ENCODE measurements at places on chromosomes 3 and 15.

- no peak for DNase-seq
Observed at GRCh38 chr3:114896978-114897377, 250.1 kb downstream of the ZBTB20 start.

DNA sequence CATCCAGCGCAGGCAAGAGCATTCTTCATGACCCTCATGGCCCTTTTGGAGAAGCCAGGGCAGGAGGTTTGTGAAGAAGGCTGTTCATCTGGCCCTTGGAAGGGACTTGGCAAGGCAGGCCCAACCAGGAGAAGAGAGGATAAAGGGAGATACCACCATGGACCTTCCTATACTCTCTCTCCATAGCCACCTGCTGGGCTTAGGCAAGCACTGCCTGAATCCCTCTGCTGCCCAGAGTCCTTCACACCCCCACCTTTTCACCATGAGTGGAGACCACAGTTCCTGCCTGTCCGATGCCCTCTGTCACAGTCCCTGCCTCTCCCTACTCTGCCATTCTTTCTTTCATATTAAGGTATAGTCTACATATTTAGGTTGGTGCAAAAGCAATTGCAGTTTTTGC lies 10.6 kb upstream of the SFMBT1 start:
- no peak for DNase-seq

DNA sequence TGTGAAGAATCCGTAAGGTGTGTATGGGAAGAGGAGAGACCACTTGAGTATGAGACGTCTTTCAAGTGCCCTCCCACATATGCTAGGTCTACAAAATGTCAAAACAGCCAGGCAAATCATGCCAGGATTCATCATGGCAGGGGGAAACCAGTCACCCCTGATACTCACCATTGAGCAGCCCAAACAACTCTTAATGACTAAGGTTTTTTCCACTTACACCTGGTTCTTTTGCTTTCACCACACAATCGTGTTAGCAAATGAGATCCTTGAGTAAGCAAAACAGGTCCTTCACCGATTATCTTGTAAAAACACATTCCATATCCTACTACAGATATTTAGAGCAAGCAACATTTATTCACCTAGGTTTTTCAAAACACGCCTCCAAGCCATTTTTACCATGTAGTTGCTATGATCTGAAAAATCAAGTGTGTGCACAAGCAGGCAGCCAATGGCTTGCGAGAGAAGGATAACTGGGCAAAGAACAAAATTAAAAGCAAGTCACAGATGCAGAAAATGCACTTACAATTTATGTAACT lies 177.5 kb upstream of the LPP start:
- no peak for DNase-seq

DNA sequence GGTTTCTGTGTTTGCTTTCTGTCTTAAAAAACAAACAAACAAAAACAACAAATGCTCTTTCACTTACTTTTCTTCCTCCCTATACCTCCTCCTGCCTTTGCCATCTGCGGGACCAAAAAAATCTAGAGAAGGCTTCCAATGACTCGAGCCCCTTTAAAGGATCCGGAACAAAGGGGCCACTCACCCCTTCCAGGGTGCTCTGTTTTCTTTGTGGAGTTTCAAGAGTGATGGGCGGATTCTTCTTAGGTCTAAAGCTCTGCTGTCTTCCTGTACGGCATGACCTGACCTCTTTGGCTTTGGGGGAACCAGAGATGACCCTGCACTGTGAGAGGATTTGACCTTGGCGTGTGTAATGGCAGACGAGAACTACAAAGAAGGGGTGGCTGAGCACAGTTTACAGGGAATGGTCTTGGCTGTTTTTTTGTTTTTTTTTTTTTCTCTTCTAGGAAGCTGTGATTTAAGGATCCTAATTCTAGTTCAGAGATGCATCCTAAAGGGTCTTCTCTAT lies 2.2 kb upstream of the MUC20 start:
- no peak for DNase-seq

GRCh38 chr3:120446891-120447668 lies 3.7 kb downstream of the FSTL1 start:
- DNase-seq: no peak

GRCh38 chr3:125428216-125428830 lies 53.2 kb upstream of the ZNF148 start:
- no peak for DNase-seq

DNA sequence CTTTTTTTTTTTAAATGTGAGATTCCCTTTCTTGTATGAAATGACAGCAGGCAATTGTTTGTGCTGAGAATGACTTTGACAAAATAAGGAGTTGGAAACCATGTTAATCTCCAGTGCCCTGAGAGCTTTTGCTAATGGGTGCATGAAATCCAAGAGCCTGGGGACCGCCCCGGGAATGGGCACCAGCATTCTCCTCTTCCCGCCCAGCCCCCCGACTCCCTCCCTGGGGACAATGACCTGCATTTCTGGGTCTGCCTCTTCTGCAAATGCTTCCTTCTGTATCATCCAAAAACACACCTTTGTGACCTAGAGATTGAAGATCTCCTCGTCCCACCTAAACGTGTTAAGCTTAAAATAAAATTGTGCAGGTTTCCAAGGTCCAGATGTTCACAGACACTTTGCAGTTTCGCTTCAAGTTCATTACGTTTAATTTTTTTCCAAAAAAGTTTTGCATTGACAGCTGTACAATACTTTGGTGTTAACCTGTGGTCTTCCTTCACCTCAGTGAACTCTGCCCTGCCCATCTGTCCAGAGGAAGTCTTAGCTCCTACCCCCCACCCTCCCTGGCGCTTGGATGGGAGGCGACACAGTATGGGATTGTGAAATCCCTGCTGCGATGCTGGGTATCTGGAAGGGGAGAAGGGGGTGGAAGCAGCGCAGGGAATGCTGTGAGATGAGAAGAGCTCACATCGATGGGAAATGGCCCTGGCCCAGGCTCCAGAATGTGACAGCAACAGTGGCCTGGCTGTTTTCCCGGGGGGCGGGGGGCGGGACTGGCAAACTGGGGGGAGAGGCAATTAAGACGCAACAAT lies 50.1 kb downstream of the TLE3 start:
- no peak for DNase-seq

DNA sequence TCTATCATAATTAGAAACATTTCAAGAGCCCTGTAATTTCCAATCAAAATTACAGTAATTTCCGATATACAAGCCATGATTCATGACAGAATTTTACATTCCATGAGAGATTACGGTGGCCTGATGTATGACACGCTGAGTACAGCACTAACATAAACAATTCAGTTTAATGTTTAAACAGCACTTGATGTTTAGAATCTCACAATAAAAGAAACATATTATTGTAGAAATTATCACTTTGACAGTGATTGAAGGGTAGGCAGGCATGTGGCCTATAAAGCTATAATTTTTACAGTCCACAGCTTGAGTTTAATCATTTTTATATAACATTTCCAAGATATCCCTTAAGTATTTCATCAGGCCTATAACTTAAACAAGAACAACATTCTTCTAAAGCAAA lies 48.5 kb downstream of the SATB1 start:
- DNase-seq: no peak

Measured in suppressor macrophage (primary cell).